Sciatic nerve (tissue), 2 donors: ENCODE measurements at places on chromosomes 3 and 15. TPM values are rescaled to one million over a fixed set of nuclear protein-coding genes. Genes with fewer than 3 reads are reported as not detected.

KBTBD12 gene
- total RNA-seq, result 1.1 TPM

GRCh38 chr3:46930945-46931403 is 45.6 kb downstream of the CCDC12 start:
- peak; percentile 14 for DNase-seq

GRCh38 chr3:40035177-40035576 is 225.8 kb downstream of the MYRIP start:
- no peak for DNase-seq

- no peak for DNase-seq
Measured at GRCh38 chr3:66486646-66487045, 14.2 kb downstream of the LRIG1 start.

CLASP2 gene
- total RNA-seq, result 151 TPM

DUOXA2 gene
- not detected for total RNA-seq

GNL3 gene
- total RNA-seq, result 55.4 TPM

GRCh38 chr3:157520485-157521150 is 17.4 kb upstream of the VEPH1 start:
- DNase-seq, result no peak

LRRIQ4 gene
- total RNA-seq, result not detected

SYNPR gene
- total RNA-seq, result not detected

DNA sequence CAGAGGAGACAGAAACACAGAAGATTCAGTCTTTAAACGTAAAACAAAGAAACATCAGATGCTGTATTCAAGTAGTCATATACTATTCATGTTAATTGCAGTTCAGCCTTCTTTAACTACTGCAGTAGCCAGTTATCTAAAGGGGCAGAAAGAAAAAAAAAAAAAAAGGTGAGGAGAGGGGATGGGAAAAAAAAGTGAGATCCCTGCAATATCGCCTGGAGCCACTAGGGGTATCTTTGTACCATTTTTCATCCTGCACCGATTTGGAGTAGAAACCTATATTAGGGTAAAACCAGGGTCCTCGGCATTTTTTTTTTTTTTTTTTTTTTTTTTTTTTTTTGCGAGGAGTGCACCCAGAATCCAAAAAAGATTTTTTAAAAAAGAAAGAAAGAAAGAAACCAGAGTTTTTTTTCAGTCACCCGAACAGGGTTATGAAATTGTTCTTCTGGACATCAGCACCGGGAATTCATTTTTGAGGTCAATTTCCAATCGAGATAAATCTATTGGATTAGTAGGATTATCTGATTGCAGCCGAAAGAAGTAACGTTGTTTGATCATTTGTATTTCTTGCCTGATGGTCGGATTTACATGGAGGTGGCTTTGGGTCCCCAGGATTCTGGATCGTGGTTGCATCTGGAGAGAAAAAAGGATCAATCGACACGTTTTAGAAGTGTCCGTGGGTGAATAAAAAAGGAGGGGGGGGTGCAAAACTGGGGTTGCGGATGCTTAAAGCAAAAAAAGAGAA is 186.7 kb downstream of the NLGN1 start:
- DNase-seq, result no peak

DNA sequence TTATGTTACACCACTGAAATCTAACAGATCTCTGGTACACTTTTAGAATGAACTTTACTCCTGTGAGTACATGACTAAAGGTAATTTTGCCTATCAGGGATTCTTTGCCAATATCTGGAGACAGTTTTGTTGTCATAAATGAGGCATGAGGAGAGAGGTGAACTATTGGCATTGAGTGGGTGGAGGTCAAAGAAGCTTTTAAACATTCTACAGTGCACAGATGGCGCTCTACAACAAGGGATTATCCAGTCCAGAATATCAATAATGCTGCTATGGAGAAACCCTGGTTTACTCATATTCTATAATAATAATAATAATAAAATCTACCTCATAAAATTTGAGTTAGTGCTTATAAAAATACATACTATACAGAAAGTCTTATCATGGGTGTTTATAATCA is 702.3 kb downstream of the SI start:
- DNase-seq, result no peak

- DNase-seq, result no peak
Measured at GRCh38 chr3:172596394-172596706, 73.1 kb upstream of the TNFSF10 start.

LDHAL6B gene
- not detected for total RNA-seq

GRCh38 chr3:195210266-195210973 is 60.5 kb downstream of the XXYLT1 start:
- peak; percentile 75 for DNase-seq

GASK1A gene
- 17.8 TPM for total RNA-seq

- no peak for DNase-seq
Measured at GRCh38 chr3:155495387-155495786, 201.9 kb upstream of the STRIT1 start.

DNA sequence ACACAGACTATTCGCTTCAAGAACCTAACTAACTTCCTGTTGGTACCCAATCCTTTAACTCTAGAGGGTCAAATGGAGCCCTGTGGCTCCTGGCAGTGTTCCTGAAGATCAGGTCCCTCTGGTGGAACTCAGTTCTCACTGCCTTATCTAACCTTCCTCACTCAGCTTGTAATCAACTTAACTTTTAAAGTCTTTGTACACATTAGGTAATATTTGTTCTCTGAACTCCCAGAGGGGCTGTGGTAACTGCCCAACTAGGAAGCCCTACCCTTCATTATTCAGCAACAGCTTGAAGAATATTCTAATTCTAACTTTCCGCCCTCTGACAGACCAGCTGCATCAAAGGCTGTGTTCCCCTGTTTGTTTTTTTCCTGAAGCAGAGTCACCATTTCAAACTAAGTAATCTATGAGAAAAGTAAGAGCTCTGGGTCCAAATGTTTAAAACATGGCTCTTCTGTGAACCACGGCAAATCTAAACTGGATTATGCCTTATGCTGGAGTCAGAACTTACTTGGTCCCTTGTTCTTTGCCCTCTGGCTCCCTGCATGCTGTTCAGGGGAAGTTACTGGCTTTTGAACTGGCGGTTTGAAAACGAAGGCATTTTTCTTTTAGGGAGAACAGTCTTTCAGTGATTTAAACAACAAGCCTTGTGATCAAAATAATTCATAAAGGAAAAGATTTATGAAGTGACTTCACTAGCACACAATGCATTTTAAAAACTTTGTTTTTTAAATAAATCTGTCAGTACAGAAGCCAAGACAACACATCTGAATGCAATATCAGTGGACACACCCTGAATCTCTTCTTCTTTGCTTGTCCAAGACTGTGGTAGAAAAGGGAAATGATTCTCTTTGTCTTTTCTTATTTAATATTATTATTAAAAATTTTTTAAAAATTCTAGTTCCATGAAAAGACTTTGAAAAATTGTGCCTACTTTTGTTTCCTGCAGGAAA is 365.6 kb downstream of the TIGIT start:
- no peak for DNase-seq

DNA sequence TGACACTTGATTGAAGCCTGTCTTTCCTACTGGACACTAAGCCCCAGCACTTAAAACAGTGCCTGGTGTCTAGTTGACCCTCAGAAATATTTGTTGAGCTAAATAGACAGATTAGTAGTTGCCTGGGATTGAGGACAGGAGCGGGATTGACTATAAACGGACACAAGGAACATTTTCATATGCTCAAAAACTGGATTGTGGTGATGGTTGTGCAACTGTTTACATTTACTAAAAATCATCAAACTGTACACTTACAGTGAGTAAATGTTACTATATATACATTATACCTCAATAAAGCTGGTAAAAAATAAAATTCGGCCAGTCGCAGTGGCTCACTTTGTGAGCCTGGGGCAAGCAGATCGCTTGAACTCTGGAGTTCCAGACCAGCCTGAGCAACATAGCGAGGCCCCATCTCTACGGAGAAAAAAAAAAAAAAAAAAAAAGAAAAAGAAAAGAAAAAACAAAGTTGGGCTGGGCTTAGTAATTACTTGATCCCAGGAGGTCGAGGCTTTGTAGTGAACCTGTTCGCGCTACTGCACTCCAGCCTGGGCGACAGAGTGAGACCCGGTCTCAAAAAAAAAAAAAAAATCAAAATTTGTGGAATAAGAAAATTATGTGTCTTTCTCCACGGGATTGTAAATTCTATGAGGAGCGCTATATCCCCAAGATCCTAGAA is 632 bp upstream of the IDH3A start:
- no peak for DNase-seq

DNA sequence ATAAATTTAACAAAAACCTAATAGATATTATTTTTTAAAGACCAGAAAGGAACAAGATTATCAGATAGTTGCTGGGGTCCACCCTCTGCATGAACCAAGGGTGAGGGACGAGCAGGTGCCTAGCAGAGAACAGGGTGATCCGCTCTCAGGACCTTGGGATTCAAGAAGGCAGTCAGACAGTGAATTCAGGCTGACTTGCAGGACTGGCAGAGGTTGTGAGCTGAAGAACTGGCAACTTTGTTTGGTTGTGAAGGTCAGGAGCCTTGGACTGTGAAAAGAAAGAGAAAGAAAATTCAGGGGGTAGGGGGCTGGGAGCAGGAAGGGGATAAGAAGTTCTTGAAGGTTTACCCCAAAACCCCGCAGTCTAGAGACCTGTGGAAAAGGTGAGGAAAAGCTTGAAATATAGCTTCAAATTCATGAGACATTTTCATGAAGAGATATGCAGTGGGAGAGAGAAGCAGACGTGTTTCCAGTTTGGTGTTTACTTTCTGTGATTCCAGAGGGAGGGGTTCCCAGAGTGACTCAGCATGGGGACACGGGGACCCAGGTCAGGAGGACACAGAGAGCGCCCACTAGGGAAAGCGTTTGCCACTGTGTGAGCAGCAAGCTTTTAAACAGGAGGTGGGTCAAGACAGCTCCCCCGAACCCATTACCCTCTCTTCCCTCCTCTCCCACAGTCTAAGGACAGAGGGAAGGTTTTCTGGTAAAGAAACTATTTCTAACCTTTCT is 217.2 kb upstream of the UMPS start:
- no peak for DNase-seq

DNA sequence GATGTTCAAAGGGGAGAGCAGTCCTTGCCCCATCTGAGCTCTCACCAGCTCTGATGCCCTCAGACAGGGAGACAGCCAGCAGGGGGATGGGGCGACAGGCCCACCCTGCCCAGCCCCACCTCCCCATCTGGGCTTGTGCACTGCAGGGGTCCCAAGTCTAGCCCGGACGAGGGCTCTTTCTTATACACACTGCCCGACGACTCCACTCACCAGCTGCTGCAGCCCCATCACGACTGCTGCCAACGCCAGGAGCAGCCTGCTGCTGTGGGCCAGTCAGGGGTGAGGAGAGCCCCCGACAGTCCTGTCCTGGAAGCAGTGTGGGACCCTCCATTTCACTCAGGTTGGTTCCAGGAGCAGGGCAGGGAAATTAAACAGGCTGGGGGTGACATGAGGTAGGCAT is 73.9 kb downstream of the BOC start:
- DNase-seq, result no peak

DNA sequence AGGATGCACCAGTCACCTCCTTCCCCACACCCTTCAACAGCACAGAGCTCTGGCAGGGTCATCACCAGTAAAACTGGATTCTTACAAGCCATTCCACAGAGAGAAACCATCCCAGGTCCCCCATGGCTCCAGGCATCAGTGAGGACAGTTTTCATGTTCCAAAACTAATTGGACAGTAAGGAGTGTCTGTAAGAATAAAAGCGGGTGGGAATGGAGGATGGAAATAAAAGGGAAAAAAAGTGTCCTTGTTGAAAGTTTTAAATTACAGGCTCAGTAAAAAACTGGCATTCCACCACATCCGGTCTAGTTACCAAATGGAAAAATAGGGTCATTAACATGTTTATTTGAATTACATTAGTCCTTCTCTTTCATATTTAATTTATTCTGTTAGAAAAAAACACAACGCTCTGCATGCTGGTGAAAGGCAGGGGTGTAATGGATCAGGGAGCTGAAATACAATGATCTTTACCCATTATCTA is 117.4 kb downstream of the TIGIT start:
- no peak for DNase-seq

PRR20G gene
- total RNA-seq, result not detected

GRCh38 chr3:157058392-157059071 is 101.4 kb downstream of the CCNL1 start:
- DNase-seq, result no peak

SLC24A5 gene
- total RNA-seq, result 0.89 TPM

DNA sequence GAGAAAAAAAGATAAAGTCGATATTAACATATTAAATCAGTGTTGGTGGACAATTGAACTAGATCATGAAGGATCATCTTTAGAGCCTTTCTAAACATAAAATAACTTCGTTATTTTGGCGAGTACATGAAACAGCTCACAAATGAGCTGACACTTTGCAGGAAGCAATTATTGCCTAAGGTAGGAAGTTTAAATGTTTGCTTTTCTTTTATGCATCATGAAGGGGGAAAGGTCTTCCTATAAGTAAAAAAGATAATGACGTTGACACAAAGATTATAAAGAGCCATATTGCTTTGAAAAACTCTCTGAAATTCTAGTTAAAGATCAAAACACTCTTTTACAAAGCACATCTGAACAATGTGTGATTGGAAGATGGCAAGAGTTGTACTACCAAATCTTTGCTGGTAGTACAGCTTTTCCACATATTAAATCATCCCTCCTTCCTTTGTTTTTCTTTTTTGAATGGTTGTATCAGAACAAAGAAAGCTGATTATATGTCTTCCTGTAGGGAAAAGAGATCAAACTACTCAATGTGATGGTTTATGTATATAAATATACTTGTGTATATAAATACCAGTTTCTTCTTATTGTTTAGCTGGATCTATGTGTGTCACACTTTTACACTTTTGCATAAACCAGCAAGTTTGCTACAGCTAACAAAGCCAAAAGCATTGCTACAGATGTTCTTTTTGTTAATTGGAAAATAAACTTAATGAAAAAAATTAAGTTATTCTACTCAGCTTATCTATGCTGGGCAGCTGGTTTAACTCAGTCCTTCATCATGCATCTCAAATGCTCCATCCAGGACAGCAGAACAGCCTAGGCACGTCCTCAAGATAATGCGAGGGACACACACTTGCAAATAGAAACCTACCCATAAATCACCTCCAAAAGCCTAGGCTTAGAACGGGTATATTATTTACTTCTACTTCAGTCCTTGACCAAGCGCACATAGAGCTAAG is 850.8 kb upstream of the ROBO1 start:
- no peak for DNase-seq

GRCh38 chr3:57179580-57180410 is 14.6 kb upstream of the IL17RD start:
- DNase-seq, result no peak

CPEB1 gene
- 27.1 TPM for total RNA-seq

DNA sequence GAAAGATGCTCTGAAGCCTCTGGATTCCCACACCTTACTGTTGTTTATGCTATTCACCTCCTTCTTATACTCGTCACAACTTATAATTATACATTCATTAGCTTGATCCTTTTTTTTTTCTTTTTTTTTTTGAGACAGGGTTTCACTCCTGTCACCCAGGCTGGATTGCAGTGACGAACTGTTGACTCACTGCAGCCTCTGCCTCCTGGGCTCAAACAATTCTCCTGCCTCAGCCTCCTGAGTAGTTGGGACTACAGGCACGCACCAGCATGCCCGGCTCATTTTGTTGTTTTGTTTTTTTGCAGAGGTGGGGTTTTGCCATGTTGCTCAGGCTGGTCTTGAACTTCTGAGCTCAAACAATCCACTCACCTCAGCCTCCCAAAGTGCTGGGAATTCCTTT is 143.6 kb downstream of the PLCL2 start:
- DNase-seq, result no peak
